ENCODE measurements at places on chromosomes 1 and 21.

- DNase-seq, result no peak
Measured at GRCh38 chr1:203516906-203517305, 23.0 kb downstream of the OPTC start.

GRCh38 chr1:30274173-30274970 lies 449.0 kb downstream of the MATN1 start:
- no peak for DNase-seq

DNA sequence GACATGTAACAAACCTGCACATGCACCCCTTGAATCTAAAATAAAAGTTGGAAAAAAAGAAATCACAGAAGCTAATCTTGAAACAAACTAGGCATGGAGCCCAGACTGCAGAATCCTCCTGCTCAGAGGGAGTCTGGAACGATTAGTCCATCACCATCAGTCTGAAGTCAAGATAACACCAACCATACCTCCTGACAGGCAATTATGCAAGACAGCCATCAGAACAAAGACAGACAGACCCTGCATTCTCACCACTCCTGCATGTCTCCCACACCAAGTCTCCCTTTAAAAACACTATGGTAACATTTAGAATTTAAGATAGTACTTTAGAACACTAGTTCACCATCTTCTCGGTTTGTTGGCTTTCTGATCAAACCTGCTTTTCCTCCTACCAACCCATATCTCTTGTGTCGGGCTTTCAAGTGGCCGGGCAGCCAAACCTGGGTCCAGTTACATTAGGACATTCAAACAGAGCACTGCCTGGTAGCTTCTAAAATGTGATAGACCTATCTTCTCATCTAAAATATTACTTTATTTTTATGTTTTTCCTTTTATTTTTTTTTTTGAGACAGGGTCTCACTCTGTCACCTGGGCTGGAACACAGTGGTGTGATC lies 10.1 kb downstream of the YARS1 start:
- DNase-seq, result no peak

DNA sequence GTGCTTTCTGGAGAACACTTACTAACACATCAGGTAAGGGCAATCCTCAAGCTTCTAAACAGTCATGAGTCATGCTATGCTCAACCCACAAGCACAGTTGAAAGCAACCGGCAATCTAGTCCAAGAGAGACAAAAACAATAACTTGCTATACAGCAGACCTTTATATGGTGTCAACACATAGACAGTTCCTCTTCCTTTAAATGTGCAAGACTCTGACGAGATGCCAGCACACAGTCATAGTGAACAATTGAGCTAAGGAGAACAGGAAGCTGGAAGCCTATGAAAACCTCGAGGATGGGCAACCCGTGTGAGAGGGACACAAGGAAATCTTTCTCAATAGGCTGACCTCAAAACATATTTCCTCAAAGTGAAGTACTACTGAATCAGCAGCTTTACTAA lies 5.3 kb downstream of the ADIPOR1 start:
- DNase-seq, result no peak

- no peak for DNase-seq
Measured at GRCh38 chr1:80989455-80989854, 811.3 kb upstream of the ADGRL2 start.

DNA sequence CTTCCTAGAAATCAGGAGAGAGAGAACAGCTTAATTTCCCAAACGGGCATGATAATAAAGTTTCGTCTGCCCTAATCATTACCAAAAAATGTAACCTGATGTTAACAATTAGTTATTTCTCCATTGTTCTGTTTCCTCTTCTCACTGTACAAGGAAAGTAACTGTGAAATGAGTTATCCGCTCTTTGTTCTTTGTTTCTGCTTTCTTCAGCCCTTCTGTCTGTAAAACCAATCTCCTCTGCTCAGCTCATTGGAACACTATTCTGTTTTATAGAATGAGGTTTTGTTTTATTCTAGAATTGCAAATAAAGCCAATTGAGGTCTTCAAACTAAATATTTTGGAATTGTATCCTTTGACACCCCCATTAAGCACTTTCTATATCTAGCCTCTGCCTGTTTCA lies 8.8 kb upstream of the THEM4 start:
- no peak for DNase-seq

- no peak for DNase-seq
Measured at GRCh38 chr1:224490549-224491537, 56.2 kb upstream of the WDR26 start.

DNA sequence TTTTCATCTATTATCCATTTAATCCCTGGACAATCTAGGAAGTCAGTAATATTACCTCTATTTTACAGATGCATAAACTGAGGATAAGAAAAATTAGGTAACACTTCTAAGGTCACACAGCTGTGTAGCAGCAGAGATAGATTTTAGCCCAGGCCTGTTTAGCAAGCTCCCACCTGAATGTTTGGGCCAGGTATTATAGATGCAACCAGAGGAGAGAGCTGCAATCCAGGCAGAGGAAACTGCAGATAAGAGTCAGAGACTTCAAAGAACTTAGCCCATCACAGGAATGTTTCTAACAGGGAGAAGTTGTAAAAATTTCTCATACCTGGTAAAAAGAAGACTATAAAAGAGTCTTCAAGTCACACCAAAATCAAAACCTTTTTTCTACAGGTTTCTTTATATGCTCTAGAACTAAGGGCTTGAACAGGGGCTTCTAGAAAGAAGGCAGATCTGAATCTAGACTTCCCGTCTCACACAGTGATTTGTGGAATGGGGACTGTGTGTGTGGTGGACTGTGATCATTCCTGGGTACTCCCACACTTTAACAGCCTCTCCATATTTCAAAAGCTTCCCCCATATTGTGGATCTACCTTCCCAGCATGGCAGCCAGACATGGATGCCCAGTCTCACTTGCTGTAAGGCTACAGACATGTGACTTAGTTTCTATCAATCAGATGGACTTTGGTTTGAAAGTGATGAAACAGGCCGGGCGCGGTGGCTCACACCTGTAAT lies 128.7 kb downstream of the TLR5 start:
- no peak for DNase-seq

- no peak for DNase-seq
Measured at GRCh38 chr1:15154480-15155036, 1.0 kb downstream of the TMEM51 start.

GRCh38 chr1:8495928-8496401 lies 178.1 kb downstream of the SLC45A1 start:
- no peak for DNase-seq

GRCh38 chr1:114352797-114353196 lies 158.2 kb downstream of the TRIM33 start:
- no peak for DNase-seq

DNA sequence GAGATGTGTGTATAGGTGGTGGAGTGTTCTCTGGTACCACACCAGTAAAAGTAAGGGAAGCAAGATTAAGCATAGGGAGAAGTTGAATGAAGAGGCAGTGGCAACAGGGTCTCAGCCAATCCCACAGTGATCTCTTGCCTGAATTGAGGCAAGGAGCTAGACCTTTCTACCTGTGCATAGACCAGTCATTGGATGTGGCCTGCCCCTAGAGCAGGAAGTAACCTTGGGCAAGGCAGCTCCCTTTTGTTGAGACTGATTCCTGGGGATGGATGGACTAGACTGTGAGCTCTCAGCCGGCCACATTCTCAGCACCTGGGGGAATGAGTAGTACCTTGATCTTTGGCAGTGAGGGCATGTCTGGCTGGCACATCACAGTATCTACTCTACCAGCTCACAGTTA lies 6.4 kb downstream of the USP16 start:
- no peak for DNase-seq

- DNase-seq, result no peak
Measured at GRCh38 chr1:9561429-9561828, 22.2 kb downstream of the SLC25A33 start.

DNA sequence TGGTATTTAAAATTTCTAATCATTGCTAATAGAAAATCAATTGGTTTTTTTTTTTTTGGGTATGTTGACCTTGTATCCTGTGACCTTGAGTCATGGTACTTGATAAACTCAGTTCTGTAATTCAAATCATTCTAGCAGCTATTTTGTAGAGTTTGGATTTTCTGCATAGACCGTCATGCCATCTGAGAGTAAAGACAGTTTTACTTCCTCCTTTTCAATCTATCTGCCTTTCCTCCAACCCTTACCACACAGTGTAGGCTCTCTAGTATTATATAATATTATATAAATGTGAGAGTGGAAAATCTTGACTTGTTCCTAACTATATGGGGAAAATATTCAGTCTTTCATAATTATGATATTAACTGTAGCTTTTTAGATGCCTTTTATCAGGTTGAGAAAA lies 7.0 kb downstream of the TDRD5 start:
- DNase-seq, result no peak

Measured in esophagus squamous epithelium (tissue), 5 donors.